Stimulated activated CD8-positive, alpha-beta memory T cell treated with anti-CD3 and anti-CD28 coated beads, Interleukin-2, amount 100 ng/mL, for 1 hour (primary cell): ENCODE measurements at places on chromosomes 3 and 15.

GRCh38 chr3:71695000-71695482 is 30.2 kb downstream of the EIF4E3 start:
- DNase-seq, result no peak

DNA sequence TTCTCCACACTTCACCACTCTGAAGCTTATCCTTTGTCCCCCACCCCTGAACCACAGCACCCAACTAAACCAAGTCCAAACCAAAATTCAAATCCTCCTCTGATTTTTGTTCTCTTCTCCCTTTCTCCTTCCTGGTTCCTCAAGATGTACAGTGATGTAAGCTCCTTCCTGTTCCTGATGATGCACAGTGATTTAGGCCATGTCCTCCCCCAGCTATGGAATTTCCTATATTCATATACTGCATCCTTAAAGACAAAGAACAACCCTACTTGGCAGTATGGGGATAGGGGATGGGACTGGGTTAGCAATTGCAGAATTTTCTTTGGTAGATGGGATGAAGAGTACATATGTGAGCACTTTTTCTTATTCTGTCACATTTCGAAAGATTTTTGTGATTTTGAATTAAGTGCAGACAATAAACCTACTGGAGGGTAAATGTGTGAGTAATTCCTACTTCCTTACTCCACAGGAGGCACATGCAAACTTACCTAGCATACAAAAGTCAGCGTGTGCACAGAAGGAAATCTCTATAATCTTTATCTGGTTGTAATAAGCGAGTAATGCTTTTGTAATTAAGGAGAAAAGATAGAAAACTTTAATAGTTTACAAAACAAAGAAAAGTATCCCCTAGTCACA is 125.0 kb downstream of the ANO10 start:
- no peak for DNase-seq

- DNase-seq, result no peak
Observed at GRCh38 chr15:39774688-39775267, 7.9 kb downstream of the FSIP1 start.

GRCh38 chr3:57141719-57142410 is 23.3 kb downstream of the IL17RD start:
- no peak for DNase-seq

- DNase-seq, result no peak
Observed at GRCh38 chr3:59784164-59784563, 734.3 kb upstream of the CFAP20DC start.

GRCh38 chr15:72086920-72087648 is 30.9 kb downstream of the MYO9A start:
- DNase-seq, result no peak

DNA sequence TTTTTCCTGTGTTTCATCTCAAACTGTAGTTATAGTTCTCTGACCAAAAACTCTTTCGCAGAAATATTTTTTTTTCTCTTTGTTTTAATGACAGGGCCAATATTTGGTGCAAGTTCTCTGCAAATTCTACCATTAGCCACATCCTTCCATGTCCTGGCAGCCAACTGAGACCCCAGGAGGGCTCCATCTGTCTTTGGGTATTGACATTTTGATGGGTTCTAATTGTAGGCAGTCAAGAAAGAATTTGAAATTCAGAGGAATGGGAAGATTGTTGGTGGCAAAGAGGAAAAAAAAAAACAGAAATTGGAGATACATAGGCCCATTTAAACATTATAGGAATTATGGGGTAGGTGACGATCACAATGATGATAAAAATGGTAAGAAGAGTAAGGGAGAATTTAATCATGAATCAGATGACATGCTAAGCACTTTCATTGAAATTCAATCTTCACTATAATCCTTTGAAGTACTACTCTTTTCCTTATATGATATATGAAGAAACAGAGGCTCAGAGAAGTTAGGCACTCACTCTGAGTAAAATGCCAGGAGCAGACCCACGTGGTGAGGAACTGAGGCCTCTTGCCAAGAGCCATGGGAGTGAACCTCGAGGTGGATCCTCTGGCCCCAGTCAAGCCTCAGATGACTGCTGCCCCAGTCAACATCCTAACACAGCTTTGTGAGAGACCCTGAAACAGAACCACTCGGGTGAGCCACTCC is 151.4 kb downstream of the PDZRN3 start:
- DNase-seq, result no peak

DNA sequence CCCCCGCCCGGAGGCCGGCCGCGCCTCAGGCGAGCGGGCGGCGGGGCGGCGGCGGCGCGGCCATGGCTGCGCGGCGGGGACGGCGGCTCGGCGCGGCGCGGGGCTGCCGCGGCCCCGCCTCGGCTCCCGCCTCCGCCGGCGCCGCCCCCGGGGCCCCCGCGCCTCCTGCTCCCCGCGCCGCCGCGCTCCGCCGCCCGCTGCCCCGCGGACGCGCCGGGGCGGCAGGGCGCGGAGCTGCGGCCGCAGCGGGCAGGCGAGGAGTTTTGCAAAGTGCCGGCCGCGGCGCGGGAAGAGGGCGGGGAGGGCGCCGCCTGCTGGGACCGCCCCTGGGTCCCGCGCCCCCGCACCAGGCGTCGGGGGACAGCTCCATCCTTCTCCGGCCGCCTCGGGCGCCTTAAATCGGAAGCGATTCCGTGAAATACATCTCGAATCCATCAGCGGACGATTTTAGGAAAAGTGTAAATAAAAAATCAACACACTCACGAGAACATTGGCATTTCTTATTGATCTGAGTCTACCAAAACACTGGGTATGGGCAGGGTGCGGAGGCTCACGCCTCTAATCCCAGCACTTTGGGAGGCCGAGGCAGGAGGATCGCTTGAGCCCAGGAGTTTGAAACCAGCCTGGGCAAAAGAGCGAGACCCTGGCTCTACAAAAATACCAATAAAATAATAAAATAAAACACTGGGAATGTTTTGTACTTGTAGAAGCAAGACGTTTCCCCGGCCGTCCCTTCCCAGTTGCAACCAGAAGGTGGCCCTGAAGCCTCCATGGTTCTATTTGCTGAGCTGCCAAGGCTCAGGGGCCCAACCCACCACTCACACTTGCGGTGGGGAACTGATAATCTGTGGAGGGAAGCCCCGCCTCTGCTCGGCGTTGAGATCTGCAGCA is 136.9 kb downstream of the NUP210 start:
- no peak for DNase-seq
